ENCODE measurements at places on chromosomes 7 and 10.

GRCh38 chr7:2162959-2163358 is 69.8 kb downstream of the MAD1L1 start:
- DNase-seq = no peak

GRCh38 chr10:5317547-5318107 is 47.1 kb upstream of the UCN3 start:
- no peak for DNase-seq

GRCh38 chr7:94623820-94624219 is 32.1 kb downstream of the SGCE start:
- no peak for DNase-seq

DNA sequence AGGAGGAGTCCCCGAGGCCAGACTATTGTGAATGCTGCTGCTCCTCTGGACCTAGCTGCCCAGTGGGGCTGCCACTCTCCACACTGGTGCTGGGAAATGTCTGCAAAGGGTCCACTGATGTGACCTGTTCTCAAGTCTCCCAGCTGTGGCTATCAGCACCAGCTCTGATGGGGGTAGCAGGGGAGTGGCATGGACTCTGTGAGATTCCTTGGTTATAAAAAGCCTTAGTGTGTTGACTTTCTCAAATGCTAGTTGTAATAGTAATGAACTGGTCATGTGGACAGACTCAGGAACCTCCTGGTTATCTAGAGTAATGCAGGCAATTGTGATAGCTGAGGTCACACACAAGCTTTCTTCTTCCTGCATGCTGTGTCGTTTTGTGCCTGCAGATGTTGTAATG is 34.1 kb upstream of the ARMC3 start:
- DNase-seq = no peak

DNA sequence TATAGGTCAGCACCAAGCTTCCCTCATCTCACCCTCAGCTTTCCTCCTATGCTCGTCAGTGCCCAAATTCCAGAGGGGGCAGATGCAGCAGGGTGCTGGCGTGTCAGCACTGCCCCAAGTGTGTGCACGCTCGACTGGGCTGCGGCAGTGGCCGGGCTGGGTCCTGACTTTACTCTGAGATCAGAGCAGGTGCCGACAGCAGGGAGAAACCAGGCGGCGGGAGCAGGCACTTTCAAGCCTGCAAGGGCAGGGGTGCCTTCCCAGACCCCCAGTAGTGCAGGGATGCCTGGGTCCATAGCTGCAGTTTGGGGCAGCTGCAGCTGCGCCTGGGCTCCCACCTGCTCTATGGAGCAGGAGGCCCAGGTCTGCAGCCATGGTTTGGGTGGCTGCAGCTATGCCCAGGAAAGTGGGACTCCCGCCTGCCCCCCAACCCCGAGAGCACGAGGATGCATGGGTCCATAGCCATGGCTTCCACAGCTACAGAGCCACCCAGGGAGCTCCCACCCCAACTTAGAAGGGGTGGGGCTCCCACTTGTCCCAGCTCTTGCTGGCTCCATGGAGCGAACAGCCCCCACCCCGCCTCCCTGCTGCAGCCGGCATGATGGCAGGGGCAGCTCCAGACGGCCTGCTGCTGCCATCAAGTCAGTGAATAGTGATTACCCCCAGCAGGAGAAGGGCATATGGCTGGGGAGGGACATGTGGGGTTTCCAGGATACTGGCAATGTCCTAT is 199.2 kb upstream of the KMT2E start:
- DNase-seq = no peak

DNA sequence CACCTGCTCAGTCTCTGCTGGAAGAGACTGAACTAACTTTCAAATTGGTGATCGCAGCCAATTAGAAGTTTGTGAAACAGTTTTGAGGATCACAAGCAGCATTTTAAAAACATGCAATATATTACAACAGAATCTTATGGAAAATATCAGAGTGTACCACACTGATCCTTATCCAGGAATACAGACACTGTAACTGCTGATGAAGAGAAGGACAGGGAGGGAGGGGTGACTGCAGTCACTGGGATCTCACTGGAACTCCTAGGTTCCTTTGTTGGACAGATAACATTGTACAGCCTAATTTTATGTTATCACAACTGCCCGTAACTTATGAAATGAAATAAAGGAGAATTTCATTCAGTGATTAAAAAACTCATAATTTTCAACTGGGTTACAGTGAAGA is 6.8 kb upstream of the UBN2 start:
- DNase-seq = no peak

- DNase-seq = peak; percentile 78
Measured at GRCh38 chr7:99551767-99552463, at the start of gene FAM200A. Gene FAM200A, minus strand, starts transcription at chr7:99552114. Its CDS starts 3,707 bp downstream, at chr7:99548407.

GRCh38 chr10:108436096-108436495 is 1271.6 kb upstream of the SORCS1 start:
- DNase-seq = no peak

DNA sequence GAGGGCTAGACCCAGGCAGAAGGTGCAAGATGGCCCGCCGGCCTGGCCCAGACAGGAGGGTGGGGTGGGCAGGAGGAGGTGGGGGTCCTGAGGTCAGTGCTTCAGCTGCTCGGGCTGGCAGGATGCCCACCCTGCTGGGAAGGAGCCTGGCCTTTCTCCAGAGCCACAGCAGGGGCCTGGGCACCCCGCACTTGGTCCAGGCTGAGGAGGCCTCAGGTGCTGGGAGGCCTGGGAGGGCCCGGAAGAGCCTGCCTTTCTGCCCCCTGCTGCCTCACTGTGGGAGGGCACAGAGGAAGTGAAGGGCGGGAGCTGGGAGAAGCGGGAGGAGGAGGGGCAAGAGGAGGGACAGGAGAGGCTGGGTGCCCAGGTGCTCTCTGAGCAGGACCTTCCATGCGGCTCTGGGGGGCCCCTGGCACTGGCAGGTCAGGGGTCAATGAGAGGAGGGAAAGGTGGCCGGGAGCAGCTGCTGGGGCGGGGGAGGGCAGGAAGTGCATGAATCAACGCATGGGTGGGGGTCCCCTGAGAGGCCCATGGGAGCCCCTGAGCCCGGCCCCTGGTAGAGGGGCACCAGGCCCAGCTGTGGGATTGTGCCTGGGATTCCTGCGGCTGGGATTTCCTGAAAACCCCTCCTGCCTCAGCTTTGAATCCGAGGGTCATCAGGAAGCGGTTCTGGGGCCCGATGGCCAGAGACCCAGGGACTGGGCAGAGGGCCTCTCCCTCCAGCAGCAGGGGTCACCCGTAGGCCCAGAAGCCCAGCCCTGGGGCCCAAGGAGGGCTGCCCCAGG is 49.9 kb downstream of the PWWP2B start:
- DNase-seq = peak; percentile 48

- DNase-seq = no peak
Measured at GRCh38 chr10:4758256-4758655, 67.8 kb upstream of the AKR1E2 start.

DNA sequence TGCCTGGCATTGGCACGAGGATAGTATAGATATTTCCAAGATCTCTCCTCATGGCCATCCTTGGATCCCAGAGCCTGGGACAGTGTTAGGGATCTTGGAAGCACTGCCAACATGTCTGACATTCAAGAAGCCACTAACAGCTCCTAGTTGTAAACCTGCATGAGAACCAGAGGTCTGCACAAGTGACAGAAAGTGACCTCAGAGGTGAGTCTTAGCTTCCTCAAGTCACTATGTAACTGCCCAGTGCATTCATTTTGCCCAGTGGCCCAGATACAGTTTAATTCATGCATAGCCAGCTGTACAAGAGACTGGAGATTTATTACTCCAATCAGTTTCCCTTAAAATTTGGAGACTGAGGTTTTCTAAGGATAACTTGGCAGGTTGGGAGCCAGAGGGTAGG is 16.7 kb downstream of the SUGCT start:
- no peak for DNase-seq

- no peak for DNase-seq
Measured at GRCh38 chr10:77158666-77159065, 478.9 kb downstream of the KCNMA1 start.

GRCh38 chr7:23467291-23467805 is 2.9 kb downstream of the IGF2BP3 start:
- no peak for DNase-seq

DNA sequence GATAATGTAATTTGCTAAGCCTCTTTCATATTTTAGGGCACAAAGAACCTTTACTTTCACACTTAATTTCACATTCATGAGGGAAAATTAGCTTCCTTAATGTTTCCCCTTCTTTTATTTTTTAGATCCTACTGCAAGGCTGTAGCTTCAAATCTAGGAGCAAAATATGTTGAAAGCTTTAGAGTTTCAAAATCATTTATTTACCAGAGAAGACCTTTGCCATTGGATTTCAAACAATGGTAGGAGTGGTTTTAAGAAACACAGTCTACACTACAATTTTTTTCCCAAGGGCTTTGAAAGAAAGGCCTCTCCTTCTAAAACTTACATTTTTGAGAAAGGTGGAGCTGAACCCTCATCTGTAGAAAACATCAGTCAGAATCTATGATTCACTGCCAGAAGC is 43.3 kb upstream of the MEOX2 start:
- DNase-seq = no peak

DNA sequence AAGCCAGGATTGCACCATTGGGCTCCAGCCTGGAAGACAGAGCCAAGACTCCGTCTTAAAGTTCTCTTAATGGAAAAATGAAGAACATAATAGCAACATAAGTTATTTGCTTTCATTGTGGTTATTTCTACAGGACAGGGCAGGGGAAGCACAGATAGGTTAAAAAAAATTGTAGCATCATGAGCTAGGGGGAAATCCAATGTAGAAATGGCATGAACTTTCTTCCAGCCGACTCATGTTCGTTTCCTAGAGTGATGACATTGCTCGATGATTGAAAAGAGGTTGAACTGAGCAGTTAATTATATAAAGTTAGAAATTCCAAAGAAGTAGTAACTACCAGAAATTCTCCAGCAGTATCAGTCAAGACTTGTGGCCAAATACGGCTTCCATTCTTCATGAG is 64.9 kb downstream of the DAGLB start:
- no peak for DNase-seq

GRCh38 chr7:125169088-125169487 is 239.5 kb upstream of the POT1 start:
- DNase-seq = no peak

Measured in activated B cell treated with CpG ODN at 0.5 μM for 24 hours (primary cell).